Small intestine (tissue), 16 donors: ENCODE measurements at places on chromosomes 2 and 18.

DNA sequence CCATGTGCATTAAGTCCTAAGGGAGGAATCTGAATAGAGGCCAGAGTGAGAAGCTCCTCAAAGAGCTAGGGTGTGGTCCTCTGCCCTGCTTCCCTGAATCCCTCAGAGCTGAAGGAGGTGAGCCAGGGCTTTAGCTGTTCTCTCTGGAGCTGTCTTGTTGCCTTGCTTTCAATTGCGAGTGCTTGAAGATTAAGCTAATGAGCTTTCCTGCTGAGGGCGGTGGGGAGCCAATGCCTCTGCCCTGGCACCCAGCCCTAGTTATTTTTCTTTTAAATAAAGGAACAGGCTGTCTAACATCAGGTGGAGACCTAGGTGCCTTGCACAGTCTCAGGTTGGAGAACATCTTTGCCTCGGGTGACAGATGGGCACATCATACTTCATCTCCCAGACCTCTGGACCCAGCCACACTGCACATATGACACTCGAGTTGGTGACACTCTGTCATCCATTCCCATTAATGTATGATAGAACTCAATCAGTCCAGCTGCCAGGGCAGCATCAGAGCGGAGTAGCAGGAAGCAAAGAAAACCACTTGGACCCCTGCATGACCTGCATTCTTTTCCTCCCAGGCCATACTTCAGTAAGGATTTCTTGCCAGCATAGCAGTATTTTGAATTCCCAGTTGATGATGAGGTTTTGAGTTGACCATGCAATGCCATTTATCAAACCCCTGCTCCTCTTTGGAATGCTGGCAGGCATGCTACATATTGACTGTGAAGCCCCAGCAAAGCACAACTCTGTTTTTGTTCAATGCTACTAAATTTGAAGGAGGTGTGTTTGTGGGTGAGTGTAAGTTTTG is 292.7 kb downstream of the RNF144A start:
- no peak for DNase-seq

- DNase-seq, result no peak
These were observed 721.9 kb downstream of the METTL4 start for GRCh38 chr18:1849386-1849785.

DNA sequence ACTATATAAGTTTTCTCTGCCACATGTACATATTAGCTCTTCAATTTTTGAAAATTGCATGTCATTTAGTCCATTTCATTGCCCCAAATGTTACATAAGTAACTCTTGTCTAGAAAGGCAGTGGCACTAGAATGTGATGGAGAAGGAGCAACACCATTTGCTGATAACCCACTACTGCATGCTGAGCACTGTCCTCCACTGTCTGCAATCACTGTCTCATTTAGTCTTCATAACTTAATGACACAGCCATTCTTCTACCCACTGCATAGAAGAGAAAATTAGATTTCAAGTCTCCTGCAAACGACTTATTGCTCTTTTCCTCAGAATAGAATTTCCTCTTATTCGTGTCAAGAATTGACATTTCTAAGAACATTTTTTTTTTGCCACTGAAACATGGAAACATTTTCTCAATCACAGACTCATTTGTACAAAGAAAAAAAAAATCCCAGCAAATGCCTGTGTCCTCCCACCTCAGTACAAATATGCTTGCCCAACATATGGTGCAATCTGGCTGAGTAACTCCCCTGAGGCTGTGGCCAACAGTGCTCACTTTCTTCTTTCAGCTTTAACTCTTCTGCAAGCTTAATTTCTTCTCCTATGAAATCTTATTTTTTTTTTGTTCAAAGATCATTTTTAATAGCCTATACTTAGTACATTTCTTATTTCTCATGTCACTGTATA is 768.6 kb upstream of the HS6ST1 start:
- no peak for DNase-seq

DNA sequence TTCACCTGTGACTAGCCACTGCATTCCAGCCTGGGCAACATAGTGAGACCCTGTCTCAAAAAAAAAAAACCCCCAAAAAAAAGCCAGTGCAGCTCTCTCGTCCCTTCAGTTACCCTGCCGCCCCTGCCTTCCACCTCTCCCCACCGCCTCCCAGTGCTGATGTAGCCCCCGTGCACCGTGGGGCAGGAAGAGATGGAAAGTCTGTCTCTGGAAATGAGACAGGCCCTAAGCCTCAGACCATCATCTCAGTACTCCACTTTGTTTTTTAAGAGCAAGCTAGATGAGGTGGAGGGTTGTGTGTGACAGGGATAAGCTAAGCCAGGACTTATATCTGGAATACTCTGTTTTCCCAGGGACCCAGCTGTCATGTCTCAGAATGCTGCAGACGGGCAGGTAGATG is 32.0 kb downstream of the MERTK start:
- DNase-seq, result no peak

DNA sequence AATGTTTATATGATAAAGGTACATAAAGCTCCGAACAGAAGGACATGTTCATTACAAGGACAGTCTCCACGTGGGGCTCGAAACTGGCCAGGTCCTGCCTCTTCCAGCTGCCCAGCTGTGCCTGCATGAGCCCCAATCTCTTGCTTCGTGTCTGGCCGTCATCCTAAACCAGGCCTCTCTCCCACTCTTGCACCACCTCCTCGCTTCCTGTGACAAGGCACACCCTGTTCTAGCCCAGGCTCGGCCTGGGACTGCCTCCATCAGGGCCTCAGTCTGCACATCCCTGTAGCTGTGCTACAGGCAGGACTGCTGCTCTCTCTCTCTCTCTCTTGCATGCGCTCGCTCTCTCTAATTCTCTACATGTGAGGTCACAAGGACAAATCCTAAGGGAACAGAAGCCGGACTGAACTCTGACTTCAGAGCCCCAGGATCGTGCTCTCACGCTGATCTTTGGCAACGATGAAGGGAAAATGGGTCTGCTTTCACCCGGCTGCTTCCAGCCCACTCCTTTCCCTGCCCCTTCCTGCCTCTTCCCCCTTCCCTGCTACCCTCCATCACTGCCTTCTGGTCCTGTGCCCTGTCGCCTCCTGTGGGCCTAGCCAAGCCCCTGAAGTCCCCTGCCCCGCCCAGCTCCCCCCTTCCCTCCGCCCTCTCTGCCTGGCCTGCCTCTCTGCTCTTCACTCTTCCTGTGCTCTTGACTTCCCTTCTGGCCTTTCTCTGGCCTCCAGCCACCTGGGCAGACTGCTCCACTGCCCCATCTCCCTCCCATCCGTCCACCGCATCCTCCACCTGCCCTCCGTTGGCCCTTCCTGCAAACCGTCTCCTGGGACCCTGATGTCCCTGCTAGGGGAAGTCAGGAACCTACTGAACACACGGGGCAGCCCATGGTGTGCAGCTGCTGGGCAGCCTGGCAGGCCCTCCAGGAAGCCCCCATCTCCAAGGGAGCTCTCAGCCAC is 7.8 kb upstream of the GPR55 start:
- DNase-seq, result no peak

- DNase-seq, result no peak
These were observed 226.9 kb upstream of the THSD7B start for GRCh38 chr2:136538489-136538888.

DNA sequence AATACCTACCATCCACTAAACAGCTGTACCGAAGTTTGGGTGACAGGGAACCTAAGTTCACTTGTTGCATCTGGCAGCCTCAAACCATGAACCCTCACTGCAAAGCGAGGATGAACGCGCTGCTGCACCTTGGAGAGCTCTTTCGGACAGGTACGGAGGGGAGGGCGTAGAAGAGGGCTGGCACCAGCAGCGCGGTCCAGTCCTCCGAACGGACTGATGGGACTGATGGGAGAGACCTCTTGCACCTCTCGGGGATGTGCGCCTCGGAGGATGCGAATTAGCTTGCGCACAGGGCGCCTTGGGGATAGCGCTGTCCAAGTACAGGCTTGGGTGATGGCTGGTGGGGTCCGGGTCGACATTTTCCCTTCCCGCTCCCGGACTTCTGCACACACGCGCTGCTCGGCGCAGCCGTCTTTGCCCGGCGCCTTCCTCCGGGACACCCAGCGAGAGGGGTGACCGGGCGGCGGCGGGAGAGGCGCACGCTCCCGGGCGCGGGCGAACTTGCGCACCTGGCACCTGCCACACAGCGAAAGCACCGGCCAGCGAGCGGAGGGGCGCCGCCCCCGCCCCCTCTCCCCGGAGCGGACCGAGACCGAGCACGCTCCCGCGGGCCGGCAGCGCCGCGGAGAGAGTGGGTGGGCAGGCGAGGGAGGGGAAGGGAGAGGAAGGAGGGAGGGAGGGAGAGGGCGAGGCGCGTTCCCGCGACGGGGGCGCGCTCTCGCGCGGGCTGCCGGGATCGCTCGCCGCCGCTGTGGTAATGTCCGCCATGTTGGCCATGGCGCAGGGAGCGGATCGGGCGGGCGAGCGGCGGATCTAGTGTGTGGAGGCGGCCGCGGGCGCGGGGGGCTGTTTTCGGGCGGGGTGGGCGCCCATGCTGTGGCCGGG is at the start of gene EPC2:
TSS of gene EPC2 (plus strand) at position 754 of the 885 bp plus-strand sequence. CDS start 267 bp downstream, outside the sequence.
- peak; percentile 97 for DNase-seq

- DNase-seq, result no peak
These were observed 2.9 kb upstream of the IL1F10 start for GRCh38 chr2:113064898-113065297.

DNA sequence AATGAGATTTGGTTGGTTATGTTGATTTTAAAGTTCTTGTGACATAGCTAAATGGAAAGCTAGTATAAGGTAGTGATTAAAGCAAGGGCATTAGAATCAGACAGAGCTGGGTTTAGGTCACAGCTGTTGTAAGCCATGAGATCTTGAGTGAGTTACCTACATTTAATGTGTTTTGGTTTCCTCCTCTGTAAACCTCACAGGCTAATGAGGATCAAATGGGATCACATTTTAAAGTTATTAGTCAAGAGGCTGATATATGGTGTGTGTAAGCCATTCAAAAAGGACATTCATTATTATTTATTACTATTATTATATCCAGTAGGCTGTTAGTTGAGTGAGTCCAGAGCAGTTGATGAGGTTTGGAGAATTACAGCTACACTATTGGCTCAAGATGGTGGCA is 416.2 kb downstream of the IRS1 start:
- no peak for DNase-seq

DNA sequence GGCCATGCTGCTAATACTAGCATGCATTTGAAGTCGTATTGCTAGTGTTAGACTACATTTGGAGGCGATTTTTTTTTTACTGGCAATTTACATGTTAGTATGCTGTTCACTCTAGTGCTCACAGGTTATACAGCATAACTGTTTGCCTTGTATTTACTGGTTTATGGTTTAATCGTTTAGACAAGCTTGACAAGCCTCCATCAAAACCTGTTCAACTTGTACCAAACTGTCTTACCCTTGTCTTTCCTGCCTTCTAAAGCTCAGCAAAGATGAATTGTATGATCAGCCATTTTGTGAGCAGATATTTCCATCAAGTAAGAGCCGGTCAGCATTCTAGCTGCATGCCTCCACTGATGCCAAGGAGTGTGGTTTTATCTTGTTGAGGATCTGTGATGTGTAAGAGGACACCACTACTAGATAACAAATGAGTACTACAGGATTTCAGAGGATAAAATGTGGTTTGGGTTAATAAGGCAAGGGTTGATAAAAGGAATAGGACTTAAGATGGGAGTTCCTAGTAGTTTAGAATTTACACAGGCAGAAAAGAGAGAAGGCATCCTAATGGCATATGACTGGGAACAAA is 68.4 kb upstream of the ITM2C start:
- DNase-seq, result no peak

GRCh38 chr2:234981197-234982095 is 29.6 kb downstream of the SH3BP4 start:
- DNase-seq, result peak; percentile 63

- DNase-seq, result no peak
These were observed 5.6 kb downstream of the PPP4R1 start for GRCh38 chr18:9608728-9609127.

GRCh38 chr2:196331143-196331542 is 159.8 kb upstream of the STK17B start:
- DNase-seq, result peak; percentile 70

- DNase-seq, result no peak
These were observed 87.3 kb downstream of the DOCK10 start for GRCh38 chr2:224954980-224955379.

GRCh38 chr2:205689820-205690219 is 7.5 kb downstream of the NRP2 start:
- DNase-seq, result no peak

- DNase-seq, result no peak
These were observed 22.0 kb downstream of the MYL12B start for GRCh38 chr18:3283908-3284307.

DNA sequence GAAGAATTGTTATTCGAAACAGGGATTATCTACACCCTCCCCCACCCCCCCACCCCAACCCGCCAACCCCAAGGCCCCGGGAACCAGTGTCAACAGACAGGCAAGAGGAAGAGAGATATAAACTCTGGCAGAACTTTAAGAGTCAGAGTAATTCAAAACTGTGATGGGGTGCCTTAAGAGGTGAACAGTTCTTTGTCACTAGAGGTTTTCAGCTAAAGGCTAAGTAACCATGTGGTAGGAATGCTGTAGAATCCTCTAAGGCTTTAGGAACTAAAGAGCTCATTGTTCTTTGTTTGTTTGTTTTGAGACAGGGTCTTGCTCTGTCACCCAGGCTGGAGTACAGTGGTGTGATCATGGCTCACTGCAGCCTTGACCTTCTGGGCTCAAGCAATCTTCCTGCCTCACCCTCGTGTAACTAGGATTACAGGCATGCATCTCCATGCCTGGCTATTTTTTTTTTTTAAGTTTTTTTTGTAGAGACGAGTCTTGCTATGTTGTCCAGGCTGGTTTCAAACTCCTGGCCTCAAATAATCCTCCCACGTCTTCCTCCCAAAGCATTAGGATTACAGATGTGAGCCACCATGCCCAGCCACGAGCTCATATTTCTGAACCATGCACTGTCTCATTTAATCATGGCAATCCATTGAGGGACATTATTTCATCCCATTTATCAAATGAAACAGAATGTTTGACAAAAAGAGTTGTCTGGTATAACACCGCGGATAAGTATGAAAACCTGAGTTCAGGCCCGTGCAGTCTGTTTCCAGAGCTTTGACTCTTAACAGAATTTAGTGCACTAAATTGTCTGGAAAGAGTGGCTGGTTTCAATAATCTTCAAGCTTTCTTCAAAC is 20.8 kb upstream of the TMEM17 start:
- no peak for DNase-seq

DNA sequence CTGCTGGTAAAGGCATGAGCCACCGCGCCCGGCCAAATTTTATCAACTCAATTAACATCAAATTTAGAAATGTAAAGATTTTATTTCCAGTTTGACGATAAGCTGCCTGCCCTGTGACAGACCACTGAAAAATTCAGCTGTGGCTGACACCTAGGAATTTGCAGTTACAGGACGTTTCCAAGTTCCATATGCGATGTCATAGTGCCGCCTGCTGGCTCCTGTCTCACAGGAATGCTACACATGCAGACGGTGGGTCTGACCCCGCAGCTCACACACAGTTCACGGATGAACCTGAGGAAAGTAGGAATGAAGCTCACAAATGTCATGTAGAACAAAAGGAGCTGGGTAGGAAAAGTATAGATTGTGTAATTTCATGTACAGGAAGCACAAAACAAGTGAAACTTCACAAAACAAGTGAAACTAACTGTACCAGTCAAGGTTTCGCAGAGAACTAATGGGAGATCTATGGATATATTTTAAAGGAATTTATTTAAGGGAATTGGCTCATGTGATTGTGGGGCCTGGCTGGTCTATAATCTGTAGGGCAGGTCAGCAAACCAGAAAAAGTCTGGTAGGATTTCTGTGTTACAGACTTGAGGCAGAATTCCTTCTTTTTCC is 13.2 kb upstream of the SEH1L start:
- DNase-seq, result peak; percentile 86
